NCI-H187 treated with DMSO at 0.1 percent for 48 hours (cell line): ENCODE measurements at places on chromosomes 13 and 19.

DNA sequence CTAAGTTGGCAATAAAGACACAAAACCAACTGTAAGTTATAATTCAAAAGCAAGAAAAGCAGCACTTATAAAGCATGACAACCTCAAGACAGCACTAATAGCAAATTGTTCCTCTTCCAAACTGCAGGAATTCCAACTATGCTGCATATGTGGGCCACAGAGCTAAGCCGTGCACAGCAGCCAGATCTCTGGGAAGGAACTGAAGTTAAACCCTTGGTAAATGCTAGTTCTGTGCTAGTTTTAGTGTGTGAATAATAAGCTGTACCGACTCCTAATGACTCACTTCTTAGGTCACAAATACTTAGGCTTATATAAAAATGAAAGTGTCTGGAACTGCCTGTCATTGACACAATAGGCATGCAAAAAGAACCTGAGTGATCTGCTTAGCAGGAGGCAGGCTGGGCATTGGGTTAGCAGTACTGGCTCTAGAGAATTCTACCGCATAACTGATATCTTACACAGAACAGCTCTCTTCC is 21.2 kb upstream of the GTF3A start:
- DNase-seq: no peak

DNA sequence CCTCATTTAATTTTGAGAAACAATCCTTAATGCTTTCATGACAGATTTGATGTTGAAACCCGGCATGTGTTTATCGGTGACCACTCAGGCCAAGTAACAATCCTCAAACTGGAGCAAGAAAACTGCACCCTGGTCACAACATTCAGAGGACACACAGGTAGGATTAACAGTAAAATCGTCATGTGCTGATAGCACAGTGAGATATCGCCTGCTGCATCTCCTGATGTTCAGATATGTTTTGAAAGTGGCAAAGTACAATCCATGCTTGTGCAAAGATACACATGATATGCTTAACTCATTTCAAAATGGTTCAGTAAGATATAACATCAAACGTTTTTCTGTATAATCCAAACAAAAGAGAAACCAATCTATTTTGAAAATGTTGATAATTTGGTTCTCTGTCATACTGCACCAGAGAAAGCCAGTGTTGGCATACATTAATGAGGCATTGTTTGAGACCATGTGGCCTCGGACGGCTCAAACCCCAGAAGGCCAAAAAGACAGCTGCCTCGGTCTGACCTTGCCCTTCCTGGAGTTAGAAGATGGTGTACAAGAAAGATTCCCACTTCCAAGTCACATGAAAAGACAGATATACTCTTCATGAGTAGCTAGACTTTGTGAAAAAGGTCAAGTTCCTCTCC is 76.2 kb downstream of the DHRS12 start:
- no peak for DNase-seq

- DNase-seq: no peak
These were observed 784.4 kb downstream of the DACH1 start for GRCh38 chr13:71082631-71083030.

GRCh38 chr13:36339600-36340155 is 6.5 kb downstream of the SPART start:
- no peak for DNase-seq

DNA sequence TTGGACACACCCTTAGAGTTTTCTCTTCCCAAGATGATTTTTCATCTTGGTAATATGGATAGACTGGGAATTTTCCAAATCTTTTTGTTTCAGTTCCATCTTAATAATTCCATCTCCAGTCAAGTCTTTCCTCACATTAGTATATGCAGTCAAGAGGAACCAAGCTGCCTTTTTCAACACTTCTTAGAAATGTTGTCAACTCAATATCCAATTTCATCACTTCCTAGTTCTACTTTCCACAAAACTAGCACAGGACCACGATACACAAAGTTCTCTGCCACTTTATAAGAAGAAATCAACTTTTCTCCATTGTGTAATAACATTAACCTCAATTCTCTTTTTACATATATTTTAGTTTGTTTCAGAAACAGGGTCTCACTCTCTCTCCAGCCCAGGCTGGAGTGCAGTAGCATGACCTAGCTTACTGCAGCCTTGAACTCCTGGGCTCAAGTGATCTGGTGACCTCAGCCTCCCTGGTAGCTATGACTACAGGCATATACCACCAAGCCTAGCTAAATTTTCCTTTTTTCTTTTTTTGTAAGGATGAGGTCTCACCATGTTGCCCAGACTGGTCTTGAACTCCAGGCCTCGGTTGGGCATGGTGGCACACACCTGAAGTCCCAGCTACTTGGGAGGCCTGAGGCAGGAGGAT is 15.5 kb downstream of the ZNF443 start:
- no peak for DNase-seq

DNA sequence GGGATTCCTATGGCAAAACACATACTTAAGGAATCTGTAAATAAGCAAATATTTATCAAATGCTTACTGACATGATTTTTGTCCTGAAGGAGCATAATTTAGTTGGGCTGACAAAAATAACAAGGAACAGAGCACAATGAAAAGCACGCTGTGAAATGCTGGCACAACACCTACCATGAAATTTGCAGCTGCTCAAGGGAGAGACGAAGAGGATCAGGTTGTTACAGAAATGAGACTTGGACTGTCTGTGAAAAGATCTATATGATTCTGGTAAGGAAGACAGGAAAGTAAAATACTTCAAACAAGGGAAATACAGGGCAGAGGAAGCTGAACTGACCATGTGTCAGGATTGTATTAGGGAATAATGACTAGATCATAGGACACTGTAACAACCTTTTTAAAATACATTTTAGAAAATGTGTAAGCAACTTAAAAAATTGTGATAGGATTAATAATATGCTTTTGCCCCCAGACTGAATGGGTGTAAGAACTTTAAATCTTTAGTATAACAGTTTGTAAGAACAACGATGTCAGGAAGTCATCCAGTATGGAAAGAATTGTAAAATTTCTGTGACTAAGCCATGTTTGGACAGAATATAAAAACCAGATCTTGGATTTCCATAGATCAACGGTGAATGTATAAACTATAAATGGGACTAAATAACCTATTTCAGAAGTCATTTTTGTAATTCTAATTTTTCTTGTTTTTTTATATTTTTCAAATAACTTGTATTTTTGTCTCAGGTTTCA is 1556.0 kb downstream of the EFNB2 start:
- DNase-seq: no peak

DNA sequence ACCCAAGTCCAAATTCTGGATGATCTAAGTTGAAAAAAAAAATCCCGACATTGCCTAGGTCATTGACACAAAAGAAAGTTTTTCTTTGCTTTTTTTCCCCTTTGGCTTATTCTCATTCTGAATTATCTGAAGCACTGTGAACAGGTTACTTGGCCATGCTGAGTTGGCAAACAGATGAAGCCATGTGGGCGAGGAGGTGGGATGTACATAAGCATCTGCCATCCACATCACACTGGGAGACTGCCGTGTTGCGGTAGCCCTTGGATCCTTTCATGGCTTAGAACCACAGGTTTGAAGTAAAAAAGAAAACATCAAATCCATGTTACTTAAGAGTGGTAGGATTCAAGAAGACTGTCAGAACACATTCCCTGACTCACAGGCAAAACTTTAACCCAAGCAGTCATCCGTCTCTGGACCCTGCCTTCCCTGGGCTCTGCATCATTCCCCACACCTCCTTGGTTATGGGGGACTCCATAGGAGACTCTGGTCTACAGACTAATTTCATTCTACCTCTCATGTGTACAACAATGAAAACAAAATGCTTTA is 242.5 kb upstream of the SERP2 start:
- DNase-seq: no peak

DNA sequence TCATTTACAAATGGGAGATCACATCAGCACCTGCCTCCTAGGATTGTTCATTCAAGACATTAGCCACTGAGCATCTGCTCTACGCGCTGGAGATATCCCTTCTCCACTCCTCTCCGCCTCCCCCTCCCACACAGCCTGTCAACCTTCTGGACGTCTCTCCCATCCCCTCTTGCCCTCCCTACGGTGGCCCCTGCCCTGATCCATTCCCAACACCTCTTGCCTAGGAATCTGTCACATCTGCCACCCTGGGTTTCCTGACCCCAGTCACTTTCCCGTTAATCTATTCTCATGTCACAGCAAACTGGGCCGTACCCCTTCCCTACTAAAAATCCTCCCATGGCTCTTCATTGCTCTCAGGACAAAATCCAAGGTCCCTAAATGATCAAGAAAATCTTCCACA is 10.3 kb downstream of the DYRK1B start:
- no peak for DNase-seq

GRCh38 chr19:11138601-11139300 is 16.8 kb downstream of the SPC24 start:
- DNase-seq: no peak

DNA sequence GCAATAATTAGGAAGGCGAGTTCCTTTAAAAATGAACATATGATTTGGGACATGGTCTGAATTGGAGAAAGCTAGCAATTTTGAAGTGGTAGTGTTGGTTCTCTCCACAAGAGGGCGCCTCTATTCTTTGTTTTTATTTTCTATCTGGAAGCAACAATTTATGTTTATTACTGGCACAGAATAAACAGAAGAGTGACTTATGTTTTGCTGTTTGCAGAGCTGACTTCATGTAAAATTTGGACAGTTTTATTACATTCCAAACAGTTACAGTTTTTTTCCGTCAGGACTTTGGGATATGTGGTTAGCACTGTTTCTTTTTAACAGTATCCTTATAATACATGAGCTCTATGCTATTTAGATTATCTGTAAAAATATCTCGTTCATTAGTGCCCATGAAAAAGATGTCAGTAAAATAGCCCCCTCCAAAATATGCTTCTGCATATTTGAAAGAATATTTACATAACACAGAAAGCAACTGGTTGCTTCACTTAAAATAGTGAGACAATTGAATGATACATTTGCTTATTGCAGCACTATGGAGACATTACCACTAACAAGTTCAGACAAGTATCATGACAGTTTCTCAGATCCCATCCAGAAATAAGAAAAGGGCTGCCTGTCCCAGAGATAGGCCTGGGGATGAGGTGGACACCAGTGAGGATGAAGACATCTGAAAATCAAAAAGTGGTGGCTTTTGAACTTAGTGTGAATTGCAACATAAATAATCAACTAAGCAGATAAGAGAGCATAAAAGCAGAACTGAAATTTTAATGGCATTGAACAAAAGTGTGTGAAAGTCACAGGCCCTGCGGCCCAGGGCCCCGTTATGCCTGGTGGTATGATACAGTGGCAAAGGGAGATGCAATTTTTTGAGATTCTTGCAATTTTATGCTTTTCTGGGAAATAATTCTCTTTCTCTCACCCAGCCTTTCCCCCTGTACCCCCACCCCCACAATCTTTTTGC is 32.3 kb upstream of the FGF9 start:
- peak; percentile 10 for DNase-seq

DNA sequence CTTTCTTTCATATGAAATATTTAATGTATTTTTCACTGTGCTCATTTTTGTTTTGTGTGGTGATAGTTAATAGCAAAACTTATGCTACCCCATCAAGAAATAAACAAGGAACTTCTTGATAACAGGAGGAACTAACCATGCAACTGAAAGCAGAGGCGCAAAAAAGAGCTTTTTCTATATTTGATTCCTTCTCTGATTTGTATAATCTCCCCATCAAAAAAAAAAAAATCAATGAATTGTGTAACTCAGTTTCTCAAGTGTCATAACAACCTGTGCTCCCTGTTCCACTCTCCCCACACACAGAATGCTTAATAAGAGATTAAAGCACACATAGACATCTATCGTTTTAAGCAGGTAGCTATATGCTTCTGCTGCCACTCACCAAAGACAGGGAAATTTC is 67.3 kb upstream of the MED4 start:
- DNase-seq: no peak

DNA sequence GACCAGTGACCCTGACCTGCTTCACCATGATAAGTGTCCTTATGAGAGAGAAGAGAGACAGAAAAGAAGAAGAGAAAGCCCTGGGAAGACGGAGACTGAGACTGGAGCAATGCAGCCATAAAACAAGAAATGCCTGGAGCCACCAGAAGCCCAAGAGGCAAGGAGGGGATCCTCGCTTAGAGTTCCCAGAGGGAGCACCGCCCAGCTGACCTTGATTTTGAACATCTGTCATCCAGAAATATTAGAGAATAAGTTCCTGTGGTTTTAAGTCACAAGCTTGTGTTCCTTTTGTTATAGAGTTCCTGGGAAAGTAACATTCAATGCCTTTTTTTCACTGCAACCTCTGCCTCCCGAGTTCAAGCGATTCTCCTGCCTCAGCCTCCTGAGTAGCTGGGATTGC is 20.2 kb downstream of the CERS1 start:
- no peak for DNase-seq

- DNase-seq: no peak
These were observed 15.5 kb upstream of the ZNF835 start for GRCh38 chr19:56687031-56687430.

- no peak for DNase-seq
These were observed 14.5 kb upstream of the KLK4 start for GRCh38 chr19:50925734-50926133.

DNA sequence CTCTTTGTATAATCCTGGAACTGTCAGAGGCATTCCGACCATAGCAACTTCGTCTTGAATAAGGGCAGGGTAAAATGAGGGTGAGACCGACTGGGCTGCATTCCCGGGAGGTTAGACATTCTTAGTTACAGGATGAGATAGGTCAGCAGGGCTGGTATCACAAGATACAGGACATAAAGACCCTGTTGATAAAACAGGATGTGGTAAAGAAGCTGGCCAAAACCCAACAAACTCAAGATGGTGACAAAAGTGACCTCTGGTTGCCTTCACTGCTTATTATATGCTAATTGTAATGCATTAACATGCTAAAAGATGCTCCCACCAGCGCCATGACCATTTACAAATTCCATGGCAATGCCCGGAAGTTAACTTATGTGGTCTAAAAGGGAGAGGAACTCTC is 27.7 kb upstream of the MBNL2 start:
- DNase-seq: no peak

DNA sequence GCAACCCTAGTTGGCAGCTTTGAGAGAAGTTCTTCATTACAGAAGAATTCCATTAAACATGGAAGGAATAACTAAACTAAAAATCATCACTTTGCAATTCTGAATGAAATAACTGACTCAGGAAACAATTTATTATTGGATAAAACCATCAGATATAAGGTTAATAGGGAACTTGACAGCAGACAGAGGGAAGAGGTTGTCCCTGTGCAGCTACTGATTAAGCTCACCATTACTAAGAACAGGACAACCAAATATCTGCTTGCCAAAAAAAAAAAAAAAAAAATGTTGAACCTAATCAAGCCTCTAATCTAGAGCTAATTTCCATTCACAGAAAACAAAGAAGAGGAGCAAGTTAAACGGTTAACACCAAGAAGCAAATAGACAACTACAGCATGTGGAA is 12.8 kb downstream of the N4BP2L2 start:
- DNase-seq: no peak

DNA sequence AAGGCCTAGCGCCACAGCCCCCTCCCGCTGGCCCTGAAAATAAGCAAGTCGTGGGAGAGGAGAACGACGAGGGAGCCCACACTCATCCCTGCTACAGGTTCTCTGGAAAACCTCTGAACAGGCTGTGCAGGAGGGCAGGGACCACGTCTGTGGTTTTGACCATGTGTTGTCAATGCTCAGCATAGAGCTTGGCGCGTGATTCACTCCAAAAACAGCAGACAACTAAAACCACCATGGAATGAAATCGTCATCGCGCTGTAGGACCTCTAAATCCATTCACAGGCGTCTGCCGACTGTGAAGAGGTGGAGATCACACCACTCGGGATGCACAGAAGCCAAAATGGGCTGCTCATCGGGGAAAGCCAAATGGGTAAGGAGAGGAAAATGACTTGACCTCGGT is 121.3 kb downstream of the COL4A1 start:
- DNase-seq: no peak

GRCh38 chr13:77033717-77034302 is 6.9 kb upstream of the FBXL3 start:
- DNase-seq: no peak

GRCh38 chr19:13277104-13277809 is 127.0 kb downstream of the IER2 start:
- no peak for DNase-seq
